Heart right ventricle (tissue), 16 donors: ENCODE measurements at places on chromosomes 5 and 9. TPM values are rescaled to one million over a fixed set of nuclear protein-coding genes. Genes with fewer than 3 reads are reported as not detected.

Gene CNTNAP3B
- total RNA-seq, result 10.2 TPM

DNA sequence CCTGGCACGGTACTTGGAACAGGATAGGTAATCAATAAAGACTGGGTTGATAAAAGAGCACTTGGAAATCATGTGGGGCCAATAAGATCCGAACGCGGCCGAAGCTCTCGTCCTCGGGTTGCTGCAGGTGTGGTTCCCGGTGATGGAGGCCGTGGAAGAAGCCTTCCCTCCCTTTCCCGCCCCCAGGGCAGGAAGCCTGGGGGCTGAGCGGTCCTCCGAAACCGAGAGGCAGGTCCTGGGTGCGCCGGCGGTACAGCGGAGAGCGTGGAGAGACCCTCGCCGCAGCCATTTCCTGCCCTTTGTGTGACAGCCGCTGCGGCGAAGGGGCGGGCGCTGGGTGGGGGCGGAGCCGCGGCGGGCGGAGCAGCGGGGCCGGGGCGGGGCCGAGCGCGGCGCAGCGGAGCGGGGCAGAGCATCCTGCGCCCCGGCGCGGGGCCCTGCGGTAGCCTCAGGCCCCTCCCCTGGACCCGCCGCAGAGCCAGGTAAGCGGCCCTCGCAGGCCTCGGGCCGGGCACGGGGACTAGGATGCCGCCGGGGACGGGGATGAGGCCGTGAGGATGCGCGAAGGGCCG lies at the start of gene CYFIP2:
Gene CYFIP2, plus strand, starts transcription at position 410 of the 572 bp plus-strand sequence. CDS start 19,239 bp downstream, outside the sequence.
- DNase-seq, result peak; percentile 70

DNA sequence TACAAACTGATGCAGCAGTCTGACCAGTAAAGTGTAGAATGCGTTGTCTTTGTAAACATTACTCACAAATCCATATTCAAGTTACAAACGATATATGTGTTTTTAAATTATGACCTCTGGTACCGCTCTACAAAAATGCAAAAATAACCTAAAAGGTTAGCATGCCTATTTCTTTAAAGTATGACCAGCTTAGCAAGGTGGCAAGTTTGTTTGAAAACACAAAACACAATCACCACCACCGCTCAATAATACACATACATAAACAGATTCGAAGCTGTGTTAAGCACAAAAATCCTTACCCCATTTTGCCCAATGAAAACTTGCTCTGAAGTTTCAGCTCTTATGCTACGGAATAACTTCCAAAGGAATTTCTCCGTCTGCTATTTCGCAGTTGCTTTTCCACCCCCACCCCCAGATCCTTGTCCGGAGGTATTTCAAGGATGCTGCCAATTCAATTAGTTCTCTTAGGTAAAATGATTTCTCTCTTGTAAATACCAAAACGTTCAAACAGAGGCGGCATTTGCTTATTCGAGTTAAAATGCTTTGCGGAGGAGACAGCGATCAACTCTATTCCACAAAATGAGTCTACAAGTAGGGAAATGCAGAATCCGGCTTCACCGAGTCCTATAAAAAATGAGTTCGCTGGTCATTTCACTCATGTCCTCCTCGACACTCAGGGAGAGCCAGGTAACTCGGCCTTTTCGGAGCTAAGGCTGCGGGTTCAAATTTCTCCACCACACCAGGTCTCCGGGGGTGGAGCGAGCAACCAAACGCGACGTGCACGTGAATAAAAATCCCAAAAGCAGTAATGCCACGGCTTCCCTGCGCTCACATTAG lies 1.2 kb downstream of the HOMER1 start:
- DNase-seq, result no peak

GRCh38 chr9:81683704-81684103 lies 5.6 kb downstream of the TLE1 start:
- no peak for DNase-seq

GRCh38 chr5:35158622-35159369 lies 71.5 kb downstream of the PRLR start:
- no peak for DNase-seq

DNA sequence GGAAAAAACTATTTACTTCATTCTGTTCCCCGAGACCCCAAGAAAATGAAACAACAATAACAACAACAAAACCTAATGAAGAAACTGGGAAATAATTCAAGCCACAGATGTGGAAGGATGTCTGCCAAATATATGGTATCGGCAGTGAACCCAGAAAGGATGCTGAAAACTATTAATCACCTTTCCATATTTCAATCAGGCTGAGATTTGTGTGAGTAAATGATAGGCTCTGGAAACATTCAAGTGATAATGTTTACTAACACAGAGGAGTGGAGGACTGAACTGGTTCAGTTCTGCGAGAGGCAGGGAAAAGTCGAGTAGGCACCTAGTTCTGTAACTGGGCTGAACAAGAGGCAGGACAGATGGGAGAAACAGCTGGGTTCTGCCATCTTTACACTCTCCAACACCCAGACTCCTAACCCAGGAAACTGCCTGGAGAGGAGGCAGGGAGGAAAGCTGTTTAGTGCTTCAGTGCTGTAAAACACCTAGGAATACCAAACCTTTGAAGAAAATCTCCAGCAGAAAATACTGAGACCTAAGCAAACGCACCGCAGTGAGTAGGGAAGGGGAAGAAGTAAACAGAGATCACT lies 96.8 kb upstream of the GNA14 start:
- DNase-seq, result no peak

DNA sequence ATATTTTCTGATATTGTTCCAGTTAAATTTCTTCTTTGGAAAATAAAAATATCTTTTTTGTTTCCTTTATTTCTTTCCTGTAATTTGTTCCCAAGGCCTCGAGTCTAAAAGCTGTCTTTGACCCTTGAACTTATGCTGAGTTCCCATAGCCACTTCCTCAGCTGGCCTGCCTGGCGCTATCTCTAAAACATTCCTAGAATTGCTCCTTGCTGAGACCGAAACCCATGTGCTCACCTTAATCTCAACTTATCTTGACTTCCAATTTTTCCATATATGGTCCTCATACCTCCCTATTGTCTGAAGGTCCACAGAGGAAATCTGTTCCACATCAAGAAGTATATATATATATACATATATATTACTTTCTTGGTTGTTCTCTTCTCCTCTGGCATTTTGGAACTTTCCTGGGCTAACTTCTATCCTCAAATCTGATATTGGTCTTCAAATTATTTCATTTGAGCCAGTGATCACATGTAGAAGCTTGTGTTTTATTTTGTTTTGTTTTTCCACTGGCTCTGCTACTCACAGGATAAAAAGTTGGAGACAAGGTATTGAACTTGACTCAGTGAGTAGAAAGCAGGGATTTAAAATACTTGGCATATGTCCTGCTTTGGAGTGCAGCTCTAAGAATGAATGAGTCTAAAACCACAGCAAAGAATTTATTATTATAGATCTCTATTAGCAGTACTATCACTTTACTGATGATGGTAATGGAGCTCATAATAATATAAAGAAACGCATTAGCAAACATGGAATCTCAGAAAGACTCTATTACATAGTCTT lies 45.2 kb downstream of the ENC1 start:
- peak; percentile 15 for DNase-seq

DNA sequence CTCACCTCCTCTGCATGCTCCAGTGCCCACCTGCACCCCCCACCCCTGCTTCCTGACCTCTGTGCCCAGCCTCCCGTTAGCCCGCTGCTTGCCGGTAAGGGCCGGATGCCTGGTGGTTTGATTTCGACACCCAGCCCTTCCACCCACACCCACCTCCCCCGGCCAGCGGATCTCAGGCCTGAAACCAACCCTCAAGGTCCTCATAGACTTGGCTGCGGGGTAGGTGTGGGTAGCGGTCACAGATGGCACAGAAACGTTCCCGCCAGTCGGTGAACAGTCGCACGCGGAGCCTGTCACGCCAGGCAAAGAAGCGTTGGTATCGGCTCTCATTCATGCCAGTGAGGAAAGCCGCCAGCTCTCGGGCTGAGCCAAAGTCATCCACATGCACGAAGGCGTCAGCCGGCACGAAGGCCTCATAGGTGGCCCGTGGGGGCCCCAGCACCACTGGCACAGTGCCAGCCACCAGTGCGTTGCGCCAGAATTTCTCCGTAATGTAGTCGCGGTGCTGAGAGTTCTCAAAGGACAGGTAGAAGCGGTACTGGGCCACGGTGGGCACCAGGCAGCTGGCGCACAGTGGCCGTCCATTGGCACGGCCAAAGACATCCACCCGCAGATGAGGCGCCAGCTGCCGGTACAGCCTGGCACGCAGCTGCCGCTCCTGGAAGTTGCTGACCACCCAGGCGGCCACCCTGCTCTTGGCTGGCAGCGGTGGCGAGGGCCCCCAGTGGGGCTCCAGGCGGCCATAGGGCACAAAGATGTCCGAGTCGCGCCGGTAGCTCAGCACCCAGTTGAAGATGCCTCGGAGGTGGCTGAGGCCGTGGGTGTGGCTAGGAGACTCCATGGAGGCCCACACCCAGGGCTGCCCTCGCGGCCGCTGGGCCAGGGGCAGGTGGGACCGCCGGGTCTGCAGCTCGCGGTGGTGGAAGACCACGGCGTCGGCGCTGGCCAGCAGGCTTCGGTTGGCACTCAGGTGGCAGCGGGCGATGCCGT lies 1.1 kb downstream of the FUT7 start:
- DNase-seq, result peak; percentile 48

Gene PGM5
- 240 TPM for total RNA-seq

DNA sequence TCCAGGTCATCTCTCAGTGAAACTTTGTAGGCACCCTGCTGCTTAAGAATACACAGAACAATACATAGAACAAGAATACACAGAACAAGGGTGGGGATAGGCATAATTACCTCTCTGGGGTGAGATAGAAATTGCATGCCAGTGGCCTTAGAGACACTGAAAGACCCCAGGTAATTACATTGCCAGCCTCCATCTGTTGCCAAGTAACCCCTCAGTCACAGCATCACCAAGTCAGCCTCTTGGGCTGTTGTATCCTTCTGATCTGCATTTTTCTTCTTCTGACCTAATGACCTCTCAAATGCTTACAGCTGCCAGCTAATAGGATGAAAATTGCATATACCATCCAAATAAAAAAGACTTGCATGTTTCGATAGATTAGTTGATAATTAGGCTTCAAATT lies 167.7 kb downstream of the GRIA1 start:
- DNase-seq, result no peak

Gene PLAC8L1
- 0.56 TPM for total RNA-seq

Gene UNC13B
- 27.1 TPM for total RNA-seq

DNA sequence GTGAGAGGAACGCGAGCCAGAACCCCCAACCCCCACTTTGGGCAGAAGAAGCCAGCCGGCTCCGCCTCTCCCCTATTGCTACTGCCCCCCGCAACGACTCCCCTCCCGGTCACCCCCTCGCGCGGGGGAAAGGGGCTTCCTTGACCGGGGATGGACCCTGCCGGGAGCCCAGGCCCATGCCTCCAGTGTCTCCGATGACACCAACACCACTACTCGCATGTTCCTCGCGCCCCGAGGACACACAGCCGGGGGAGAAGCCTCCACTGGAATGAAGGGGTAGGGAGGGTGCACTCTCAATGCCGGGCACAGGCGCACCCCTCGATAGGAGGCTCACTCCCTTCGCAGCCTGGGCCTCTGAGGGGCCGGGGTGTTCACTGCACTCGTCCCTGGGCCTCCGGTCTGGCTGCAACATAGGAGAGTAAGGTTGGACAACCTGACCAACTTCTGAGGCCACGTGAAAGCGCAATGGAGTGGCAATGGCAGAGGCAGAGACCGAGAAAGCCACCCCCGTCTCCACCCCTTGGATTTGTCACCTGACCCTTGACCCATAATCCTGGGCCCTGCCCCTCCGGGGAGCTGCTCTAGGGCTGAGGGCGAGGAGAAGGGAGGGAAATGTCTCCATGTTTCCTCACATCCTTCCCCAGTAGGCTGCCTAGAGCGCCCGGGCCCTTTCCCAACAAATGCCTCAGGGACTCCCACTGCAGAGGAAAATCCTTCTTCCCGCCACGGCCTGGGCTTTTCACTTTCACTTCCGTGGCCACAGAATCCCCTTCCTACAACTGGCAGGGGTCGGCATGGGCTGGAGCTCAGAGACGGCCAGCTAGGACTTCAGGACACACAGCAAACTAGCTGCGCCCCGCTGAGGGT lies 1.1 kb upstream of the CNTFR start:
- peak; percentile 32 for DNase-seq

DNA sequence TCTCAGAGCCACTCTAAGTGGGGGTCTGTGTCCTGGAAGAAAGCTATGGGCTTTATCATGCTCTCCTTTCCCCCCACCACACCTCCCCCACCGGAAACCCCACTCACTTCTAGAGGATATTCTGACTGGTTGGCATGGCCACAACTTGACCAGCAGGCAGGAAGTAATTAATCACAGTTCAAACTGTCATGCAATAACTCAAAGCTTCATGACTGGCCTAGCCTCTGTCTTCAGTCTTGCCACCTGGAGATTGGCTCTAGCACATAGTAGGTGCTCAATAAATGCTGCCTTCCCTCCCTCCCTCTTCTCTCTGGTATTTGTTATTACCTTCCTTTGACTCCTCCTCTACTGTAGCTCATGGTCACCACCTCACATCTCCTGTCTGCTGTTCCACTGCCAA lies 124.7 kb downstream of the GABBR2 start:
- DNase-seq, result no peak

Gene SLU7
- total RNA-seq, result 42.2 TPM

Gene SFXN1
- total RNA-seq, result 37.7 TPM

Gene SLC25A2
- total RNA-seq, result not detected

- no peak for DNase-seq
Observed at GRCh38 chr9:21519855-21520434, 37.8 kb upstream of the IFNE start.

DNA sequence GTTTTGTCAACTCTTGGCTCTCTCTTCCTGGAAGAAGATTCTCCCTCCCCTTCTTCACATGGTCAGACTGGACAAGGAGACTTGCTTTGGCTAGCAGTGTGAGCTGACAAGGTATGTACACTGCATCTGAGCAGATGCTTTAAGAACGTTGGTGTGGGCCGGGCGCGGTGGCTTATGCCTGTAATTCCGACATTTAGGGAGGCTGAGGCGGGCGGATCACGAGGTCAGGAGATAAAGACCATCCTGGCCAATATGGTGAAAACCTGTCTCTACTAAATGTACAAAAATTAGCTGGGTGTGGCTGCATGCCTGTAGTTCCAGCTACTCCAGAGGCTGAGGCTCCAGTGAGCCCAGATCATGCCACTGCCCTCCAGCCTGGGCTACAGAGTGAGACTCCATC lies 26.4 kb upstream of the SEMA5A start:
- DNase-seq, result no peak

- no peak for DNase-seq
Observed at GRCh38 chr9:23541976-23542375, 284.1 kb downstream of the ELAVL2 start.

Gene PDE4D
- total RNA-seq, result 23.6 TPM

- DNase-seq, result no peak
Observed at GRCh38 chr9:6553866-6554265, 91.7 kb downstream of the GLDC start.

GRCh38 chr5:73987915-73988314 lies 361.9 kb downstream of the ARHGEF28 start:
- no peak for DNase-seq

- DNase-seq, result no peak
Observed at GRCh38 chr9:35552376-35552775, 52.7 kb upstream of the TESK1 start.

- DNase-seq, result no peak
Observed at GRCh38 chr5:165457859-165458481, 1952.6 kb downstream of the MAT2B start.

Gene FAT2
- total RNA-seq, result 0.02 TPM

DNA sequence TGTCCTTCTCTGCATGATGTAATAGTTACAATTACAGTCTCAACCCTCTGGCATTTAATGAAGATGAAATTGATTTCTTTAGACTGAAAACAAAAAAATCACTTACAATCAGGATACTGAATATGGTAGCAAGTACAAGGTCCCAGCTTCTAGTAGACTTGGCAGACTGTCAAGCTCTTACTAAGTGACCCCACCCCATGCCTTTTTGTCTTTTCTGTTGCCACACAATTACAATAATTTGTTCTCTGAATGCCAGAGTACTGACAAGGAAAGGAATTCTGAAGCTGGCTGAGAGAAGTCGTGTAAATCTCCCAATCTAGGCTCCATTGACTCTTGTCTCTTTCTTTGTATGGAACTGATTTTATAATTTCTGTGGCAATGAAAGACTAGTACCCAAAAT lies 154.2 kb downstream of the TMC1 start:
- DNase-seq, result no peak
